GM19239 (cell line): ENCODE measurements at places on chromosomes 2 and 18.

DNA sequence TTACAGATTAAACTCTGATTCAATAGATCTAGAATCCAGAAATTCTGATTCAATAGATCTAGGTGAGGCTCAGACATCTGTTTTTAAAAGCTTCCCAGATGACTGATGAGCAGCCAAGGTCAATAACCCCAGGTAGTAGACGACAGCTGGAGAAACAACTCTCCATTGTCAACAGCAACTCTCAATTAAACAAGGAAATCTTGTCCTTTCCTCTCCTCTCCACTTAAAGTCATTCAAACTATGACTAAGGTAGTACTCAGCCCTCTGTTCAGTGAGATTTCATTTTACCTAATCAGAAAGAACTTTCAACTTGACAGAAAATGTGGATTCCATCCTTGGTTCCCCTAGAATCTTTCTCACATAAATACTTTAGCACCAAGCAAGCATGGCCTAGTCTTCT lies 94.6 kb upstream of the SCG2 start:
- no peak for DNase-seq

DNA sequence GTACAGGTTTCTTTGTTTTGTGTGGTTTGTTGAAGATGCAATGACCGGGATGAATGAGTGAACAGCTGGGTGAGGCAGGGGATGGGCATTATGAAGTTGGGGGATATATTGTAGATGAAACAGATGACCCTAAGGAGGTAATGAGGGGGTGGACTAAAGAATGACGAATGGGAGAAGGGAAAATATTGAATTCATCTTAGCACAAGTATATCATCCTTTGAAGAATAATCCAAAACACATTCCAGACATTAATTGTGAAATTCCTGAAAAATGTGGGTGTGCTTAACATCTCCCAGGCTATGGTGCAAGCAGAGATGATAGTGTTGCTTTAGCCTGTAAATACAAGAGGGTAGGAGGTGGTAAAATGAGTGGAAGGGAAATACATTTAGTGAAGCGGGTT lies 5.8 kb downstream of the CRIM1 start:
- no peak for DNase-seq

DNA sequence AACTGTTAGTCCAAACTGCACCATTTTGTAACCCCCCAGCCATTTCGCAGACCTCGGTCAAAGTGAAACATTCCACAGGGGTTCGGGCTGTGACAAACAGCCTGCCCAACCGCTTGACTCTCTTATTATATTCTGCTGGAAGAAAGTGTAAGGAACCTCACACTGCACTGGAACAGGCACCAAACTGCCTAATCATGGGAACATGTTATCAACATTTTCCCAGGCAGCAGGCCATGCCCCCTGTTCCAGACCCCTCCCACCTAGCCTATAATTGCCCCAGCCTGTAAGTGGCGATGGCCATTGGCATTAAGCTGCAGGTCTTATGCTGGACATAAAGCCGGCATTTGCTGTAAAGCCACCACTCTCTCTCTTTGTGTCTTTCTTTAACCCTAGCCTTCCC lies 16.9 kb downstream of the LYG2 start:
- DNase-seq, result no peak

GRCh38 chr2:127121776-127122176 lies 14.8 kb upstream of the BIN1 start:
- no peak for DNase-seq

GRCh38 chr2:101415884-101416283 lies 28.6 kb upstream of the CREG2 start:
- no peak for DNase-seq
